Esophagus squamous epithelium (tissue), 5 donors: ENCODE measurements at places on chromosomes 4 and X.

GRCh38 chrX:400258-400657 is 13.6 kb upstream of the PPP2R3B start:
- DNase-seq, result no peak

- no peak for DNase-seq
These were observed 307.9 kb upstream of the ZFP42 start for GRCh38 chr4:187687697-187688096.

DNA sequence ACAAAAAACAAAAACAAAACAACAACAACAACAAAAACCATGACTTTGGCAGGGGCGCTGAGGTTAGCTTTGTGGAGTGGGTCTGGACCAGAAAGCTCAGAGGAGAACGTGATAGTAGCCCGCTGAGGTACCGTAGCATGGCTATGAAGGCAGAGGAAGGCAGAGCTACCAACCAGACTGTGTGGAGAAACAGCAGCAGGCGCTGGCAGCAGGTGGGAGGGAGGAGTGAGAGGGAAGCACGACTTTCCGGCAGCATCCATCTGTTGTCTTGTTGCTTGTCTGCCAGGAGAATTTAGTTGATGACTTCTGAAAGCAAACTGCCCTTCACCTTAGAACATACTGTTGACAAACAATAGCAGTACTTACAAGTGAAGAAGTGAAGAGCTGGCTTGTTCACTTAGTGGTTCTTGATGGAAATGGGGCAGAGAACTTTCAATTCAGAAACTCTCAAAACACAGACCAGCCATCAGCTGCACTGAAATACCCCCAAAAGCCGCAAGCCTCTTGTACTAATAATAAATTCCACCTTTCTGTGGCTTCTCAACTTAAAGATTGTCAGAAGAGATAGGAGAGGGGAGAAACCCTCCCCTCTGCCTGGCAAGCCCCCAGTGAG is 447.2 kb downstream of the SLITRK2 start:
- no peak for DNase-seq

DNA sequence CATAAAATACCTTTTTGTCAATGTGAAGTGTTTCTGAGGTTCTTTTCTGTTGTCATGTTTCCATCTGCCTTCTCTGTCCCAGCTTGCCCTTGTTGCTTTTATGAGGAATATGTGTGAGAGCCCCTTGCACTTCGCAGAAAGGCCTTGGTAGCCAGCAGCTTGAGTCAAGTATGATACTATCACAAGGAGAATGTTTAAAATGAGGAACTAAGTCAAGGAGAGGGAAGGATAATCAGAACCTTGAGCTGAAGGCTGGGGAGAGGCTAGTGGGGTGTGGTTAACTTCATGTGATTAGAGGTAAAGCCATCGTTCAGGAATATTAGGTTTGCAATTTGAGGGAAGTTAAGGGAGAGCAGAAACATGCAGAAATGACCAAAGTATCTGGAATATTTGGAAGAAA is 12.7 kb downstream of the PGK1 start:
- DNase-seq, result no peak

- DNase-seq, result no peak
These were observed 11.8 kb downstream of the PAPSS1 start for GRCh38 chr4:107708225-107708624.

DNA sequence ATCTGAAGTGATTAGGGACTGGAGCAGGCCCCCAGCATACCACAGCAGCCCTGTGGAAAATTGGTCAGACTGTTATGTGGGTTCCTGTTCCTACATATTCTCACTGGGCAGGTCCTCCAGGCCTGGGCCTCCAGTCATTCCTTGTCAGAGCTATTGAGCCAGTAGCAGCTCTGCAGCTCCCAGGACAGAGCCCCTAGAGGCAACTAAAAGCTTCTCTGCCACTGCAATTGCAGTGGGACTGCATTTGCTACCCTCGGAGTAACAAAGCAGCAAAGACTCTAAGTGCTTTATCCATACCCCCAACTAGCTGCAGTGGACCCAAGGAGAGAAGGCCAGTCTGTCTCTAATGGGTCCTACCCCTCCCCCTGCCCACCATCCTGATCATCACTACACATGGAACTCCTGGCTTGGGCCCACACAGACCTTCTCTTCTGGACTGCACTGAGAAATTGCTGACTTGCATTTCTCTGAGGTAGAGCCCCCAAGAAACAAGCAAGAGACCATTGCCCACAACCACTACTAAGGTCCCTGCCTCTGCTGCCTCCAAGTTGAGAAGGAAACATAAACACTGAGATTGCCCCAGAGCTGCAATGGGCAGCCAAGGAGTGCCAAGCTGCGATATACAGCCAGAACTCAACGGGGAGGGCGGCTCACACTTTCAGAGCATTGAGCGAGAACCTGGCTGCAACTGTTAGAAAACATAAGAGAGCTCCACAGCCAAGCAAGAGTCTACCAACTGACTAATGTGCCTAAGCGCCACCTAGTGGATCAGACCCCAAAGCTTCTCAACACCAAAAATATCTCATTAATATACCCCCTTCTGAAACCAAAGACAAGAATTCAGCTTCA is 738.7 kb upstream of the NDST4 start:
- DNase-seq, result no peak

GRCh38 chrX:119673336-119673735 is 19.6 kb downstream of the SEPTIN6 start:
- no peak for DNase-seq

DNA sequence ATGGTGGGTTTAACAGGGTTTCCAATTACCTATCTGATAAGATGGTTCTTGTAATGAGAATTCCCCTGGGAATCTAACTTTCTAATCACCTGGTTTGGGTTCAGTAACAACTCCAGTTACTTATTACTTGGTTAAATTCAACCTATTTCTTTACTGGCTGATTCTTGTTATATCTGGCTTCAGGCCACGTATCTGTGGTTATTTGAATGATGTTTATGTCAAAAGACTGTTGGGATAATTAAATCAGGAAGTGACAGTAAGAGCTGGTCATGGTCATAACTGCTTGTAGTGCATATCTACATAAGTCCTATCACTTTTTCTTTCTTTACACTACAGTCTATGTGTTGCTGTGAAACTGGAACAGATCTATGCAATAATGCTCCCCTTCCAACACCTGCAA is 108.1 kb downstream of the MID1 start:
- DNase-seq, result no peak

GRCh38 chr4:96766359-96766758 is 926.5 kb downstream of the PDHA2 start:
- no peak for DNase-seq

DNA sequence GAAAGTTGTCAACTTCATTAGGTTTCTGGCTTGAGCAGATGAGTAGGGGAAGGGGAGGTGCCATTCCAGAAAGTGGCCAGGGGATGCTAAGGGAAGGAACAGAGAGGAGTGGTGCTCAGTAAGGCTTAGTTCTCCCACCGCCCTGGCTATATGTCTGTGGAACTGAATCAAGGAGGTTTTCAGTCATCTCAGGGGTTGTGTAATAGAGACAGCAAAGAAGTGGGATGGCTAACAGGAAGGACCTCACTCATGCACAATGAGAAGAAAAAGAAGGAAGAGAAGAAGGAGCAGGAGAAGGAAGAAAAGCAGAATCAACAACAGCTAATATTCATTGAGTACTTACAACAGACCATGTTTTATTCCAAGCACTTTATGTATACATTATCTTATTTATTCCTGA is 368.7 kb downstream of the MID1IP1 start:
- DNase-seq, result no peak

GRCh38 chr4:153151535-153152455 is 52.4 kb upstream of the TRIM2 start:
- no peak for DNase-seq

DNA sequence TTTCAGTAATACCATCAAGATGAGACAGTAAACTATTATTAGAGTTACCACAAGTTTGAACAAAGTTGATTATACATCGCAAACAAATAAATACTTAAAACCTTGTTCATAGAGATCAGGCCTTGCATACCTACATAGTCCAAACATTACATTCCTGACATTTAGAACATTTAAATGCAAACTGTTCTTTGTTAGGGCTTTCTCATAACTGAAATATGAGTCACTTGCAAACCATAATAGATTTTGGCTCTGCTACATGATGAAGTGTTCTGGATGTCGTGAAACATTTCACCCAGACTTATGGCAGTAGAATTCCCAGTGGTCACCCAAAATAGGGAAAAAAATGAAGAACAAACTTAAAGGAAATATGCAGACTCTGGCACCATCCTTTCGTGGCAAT is 75.0 kb downstream of the FAT4 start:
- DNase-seq, result no peak

DNA sequence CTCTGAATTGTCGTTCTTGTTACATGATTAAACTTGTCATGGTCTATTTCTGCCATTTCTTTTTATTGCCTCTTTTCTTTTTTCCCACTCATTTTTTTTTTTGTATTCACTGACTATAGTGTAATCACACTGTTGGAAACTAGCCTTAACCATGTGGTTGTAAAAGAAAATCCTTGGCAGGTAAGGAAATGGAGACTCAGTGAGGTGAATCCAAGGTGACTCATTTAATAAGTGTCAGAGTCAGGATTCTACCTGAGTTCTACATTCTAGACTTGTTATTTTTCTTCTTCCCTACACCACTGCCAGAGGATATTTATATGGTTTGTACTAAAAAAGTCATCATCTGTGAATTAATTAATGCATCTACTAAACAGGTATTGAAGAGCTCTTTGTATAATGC is 152.2 kb downstream of the CBLL2 start:
- DNase-seq, result no peak
